ENCODE measurements at places on chromosomes 3 and 15.

GRCh38 chr15:98568382-98569017, 79.8 kb upstream of the IGF1R start:
- no peak for DNase-seq

DNA sequence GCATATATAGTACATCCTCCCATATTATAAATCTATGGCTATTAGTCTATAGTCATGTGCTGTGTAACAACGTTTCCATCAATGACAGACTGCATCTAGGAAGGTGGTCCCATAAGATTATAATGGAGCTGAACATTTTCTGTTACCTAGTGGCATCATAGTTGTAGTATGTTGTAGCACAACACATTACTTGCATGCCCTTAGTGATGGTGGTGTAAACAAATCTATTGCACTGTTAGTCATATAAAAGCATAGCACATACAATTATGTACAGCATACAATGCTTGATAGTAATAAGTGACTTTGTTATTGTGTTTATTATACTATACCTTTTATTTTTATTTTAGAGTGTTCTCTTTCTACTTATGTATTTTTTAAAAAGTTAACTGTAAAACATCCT, 37.4 kb upstream of the TNFSF10 start:
- DNase-seq, result no peak

GRCh38 chr3:32165442-32165841, 59.0 kb downstream of the GPD1L start:
- no peak for DNase-seq

DNA sequence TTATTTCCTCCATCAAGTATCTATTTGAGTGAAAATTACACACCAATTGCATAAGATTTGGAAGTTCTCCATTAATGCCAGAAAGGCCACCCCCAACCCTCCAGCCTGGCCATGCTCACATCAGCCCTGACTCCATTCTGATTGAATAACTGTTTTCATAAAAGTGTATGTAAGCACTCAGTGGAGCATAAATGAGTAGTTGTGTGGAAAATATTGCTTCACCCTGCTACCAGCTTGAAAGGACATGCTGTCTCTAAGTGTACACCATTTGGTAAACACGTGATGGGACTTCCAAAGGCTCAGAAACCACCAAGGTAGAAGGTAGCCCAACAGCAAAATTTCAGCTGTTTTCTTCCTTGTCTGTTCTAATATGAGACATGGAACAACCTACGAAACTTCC, 393.8 kb downstream of the ZNF385D start:
- no peak for DNase-seq
